ENCODE measurements at places on chromosomes 6 and 20.
A peak's percentile ranks its signal among the peaks of the same experiment; 100 is the strongest.

DNA sequence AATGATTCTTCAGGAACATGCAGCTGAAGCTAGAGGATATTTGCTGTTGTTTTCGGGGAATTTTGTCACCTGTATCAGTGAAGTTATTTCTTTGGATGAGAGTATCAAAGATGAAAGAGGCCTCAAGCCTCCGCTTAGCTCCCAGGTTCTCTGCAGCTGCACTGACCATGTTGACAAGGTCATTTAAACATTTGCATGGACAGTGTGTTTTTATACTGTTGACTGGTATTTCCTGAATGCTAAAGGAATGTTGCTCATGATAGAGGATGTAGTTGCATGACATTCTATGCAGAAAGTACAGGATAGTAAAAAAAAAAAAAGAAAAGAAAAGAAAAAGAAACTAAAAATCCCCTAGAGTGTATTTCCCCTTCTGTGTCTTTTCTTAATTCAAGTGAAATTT lies 165.6 kb upstream of the LAMP5 start:
- no peak for DNase-seq

GRCh38 chr20:32522776-32523612 lies 62.1 kb downstream of the NOL4L start:
- DNase-seq: peak; percentile 51

DNA sequence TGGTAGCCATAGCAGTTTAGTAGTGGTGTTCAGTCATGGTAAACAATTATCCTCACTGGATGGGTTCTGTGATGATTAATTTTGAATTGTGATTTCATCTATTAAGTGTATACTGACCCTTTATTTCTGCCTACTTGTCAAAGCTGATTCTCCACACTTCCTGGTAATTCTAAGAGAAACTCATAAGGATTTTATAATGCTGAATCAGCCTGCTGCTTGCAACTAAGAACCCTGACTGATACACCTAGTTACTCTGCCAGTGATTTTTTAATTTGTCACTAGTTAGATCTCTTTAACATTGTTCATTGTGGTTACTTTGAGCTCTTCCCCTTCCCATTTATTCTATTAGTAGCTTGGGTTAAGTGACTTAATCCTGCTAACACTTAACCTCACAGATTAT lies 8.6 kb downstream of the CDC40 start:
- no peak for DNase-seq

- no peak for DNase-seq
Measured at GRCh38 chr6:154491567-154492470, 18.7 kb downstream of the CNKSR3 start.

- no peak for DNase-seq
Measured at GRCh38 chr6:41571021-41571780, 25.0 kb downstream of the FOXP4 start.

DNA sequence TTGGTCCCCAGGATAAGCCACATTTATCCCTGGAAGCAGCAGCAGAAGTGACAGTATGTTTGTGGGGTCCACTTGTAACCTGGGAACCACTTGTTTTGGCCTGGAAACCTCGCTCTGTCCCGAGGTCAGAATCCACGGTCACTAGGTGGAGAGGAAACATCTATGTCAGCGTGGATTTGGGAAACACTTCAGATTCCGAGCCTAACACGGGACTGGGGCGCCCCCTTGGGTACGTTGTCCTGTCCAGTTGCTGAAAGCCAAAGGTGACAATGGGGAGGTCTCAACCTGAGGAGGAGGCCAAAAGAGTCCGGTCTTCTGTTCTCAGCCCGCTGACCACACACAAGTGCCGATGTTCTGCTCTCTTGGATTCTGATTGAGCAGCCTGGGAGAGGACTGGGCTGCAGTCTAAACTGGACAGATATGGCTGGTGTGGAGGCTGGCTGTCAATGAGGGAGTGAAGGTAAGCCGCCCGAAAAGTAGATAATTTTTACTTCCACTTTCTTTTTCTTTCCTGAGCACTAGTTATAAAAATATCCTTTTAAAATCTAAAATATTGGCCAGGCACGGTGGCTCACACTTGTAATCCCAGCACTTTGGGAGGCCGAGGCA lies 4.9 kb upstream of the ZFP57 start:
- DNase-seq: no peak

GRCh38 chr20:22795433-22795832 lies 211.1 kb upstream of the FOXA2 start:
- DNase-seq: no peak

- DNase-seq: no peak
Measured at GRCh38 chr20:33002087-33002808, 2.0 kb downstream of the SUN5 start.

DNA sequence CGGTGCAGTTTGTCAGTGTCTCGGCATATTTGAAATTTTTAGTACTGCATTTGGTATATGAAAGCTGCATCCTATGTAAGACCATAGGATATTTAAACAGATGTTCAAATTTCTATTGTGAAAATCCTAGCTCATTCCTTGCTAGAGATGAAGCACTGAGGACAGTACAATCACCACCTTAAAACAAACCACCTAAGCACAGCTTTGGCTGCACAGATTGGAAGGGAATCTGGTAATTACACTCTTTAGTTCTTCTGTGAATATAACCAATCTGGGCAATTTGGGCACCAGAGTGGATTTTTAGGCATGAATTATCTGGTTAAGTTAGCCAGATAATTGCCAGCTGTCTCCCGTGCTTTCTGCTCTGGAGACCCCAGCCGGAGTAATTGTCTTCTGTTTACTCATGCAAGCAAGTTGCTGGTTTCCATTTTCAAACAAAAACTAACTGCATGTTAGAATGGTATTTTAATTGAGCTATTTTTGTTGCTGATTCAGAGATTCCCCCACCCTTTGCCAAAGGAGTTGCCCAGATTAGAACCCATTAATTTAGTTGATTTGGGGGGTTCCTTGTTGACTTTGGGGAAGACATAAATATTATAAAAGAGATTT lies 36.9 kb downstream of the E2F3 start:
- peak; percentile 98 for DNase-seq

DNA sequence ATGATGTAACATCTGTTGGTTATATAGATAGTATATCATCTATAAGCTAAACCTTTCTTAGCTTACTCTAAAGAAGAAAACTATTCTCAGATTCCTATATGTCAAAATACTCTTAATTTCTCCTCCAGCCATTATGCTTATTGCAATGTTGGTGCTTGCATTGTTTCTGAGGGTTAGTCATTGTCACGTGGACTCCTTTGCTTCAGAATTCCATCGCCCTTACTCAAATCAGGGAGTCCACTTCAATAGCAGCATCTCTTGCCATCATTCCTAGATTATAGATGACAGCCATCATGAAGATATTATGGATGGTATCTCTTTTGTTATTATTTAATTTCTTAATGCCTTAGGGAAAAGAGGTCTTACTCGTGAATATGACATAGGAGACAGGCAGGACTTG lies 776.1 kb downstream of the TENT5A start:
- DNase-seq: no peak

GRCh38 chr6:3584606-3585005 lies 127.8 kb upstream of the SLC22A23 start:
- no peak for DNase-seq

All from NCI-H2171 treated with DMSO at 0.1 percent for 48 hours (cell line).